ENCODE measurements at places on chromosomes 16 and 17.

- no peak for DNase-seq
Measured at GRCh38 chr16:83117810-83118209, 491.0 kb downstream of the CDH13 start.

- no peak for DNase-seq
Measured at GRCh38 chr17:47159315-47159714, 29.8 kb downstream of the CDC27 start.

DNA sequence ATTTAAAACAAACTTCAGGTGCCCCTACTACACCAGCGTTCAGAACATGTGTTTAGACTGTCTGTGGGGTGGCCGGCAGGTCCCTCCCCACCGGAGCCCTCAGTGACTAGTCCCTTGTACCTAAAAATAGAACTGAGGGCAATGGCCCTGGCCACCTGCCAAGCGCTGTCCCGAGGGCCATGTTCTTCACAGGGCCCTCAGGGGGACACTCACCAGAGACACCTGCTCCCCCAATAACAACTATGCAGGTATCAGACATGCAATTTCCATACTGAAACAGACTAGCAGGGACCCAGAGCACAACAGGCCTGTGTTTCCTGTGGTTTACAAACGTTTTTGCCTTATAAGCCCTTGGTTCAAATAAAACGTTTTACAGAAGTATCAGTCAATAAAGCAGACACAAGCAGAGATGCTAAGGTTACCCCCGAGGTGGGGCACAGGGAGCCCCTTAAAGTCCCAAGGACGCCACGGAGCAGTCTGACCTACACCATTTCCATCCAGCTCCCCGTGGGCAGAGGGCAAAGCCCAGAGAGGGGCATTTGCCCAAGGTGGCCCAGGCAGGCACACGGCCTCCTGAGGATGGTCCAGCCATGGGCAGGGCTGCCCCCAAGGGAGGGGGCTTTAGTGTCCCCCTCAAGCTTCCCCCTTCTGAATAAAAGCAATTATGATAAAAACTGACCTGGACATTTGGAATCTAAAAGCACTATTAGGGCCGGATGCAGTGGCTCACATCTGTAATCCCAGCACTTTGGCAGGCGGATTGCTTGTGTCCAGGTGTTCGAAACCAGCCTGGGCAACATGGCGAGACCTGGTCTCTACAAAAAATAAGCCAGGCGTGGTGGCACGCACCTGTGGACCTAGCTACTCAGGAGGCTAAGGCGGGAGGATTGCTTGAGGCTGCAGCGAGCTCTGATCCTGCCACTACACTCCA lies 896 bp upstream of the MYLK3 start:
- DNase-seq: no peak

- no peak for DNase-seq
Measured at GRCh38 chr16:24139282-24139681, 116.9 kb upstream of the CACNG3 start.

DNA sequence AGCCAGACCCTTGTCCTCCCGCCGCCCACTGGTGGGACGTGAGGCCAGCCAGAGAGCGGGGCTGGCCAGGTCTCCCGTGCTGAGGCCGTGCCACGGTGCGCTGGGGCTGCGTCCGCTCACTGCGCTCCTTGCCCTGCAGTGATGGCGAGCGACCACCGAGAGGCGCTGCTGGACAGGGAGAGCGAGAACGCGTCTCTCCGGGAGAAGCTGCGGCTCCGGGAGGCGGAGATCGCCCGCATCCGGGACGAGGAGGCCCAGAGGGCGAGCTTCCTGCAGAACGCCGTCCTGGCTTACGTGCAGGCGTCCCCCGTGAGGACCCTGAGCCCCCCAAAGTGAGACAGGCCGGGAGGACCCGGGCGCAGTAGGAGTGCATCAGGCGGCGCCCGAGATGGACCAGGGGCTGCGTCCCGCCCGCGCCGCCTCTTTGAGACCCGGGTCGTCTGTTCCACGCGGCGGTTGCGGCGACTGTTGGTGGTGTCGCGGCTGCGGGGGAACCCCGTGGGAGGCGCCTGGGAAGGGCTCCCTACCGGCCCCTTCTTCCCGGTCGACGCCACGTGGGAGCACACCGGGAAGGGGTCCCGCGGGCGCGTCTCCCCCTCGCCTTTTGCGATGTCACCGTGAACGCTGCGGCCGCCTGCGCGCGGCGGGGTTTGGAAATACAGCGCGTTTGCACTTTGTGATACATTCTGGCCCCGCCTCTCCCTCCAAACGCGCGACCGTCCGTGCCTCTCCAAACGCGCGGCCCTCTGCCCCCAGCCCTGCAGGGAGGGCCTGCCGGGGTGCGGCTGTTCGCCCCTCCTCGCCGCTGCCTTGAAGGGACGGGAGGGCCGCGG lies 792 bp upstream of the RAC3 start:
- DNase-seq: peak; percentile 77

GRCh38 chr16:77133706-77134105 lies 57.3 kb upstream of the MON1B start:
- DNase-seq: no peak

DNA sequence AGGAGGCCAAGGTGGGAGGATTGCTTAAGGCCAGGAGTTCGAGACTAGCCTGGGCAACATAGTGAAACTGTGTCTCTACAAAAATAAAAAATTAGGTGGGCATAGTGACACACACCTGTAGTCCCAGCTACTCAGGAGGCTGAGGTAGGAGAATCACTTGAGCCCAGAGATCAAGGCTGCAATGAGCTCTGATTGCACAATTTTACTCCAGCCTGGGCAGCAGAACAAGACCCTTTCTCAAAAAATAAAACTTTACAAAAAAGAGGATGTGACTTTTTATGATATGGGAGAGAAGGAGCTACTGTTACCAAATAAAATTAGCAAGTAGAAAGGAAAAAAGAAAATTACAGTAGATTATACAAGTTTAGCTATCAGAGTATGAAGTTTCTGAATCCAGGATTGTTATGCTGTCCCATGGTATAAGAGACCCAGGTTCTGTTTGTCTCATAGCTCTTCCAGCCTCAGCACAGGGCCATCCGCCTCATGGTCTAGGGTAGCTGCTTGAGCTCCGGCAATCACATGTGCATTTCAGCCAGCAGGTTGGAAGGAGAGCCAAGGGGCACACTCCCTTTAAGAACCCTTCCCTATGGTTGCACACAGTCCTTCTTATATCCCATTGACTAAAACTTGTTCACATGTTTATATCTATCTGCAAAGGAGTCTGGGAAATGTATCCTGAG lies 13.5 kb downstream of the EEF2K start:
- DNase-seq: no peak

GRCh38 chr17:40453881-40454612 lies 10.8 kb downstream of the IGFBP4 start:
- no peak for DNase-seq

GRCh38 chr17:71883845-71884244 lies 237.0 kb upstream of the SOX9 start:
- DNase-seq: no peak

GRCh38 chr16:19680881-19681340 lies 37.1 kb downstream of the KNOP1 start:
- DNase-seq: no peak

- DNase-seq: no peak
Measured at GRCh38 chr17:49598918-49599317, 23.2 kb downstream of the NXPH3 start.

- DNase-seq: no peak
Measured at GRCh38 chr17:57249520-57249919, 6.8 kb upstream of the MSI2 start.

GRCh38 chr17:67068999-67069398 lies 24.6 kb downstream of the CACNG1 start:
- DNase-seq: no peak

DNA sequence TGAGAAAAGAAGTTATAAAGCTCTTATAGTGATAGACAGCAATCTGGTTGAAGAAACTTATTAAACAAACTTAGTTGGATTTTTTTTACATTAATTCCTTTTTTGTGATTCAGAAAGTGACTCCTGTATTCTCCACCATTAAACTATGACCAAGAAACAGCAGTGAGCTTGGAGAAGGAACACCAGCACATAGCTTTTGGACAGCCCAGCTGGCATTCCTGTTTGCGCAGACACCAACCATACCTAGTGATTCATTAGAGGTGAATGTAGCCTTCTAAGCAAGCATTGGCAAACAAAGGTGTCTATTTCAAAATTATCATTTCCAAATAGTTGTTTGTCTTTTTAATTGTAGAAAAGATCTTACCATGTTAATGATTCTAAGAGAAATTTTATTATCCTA lies 94.4 kb downstream of the STXBP4 start:
- no peak for DNase-seq

- DNase-seq: no peak
Measured at GRCh38 chr17:28675490-28675889, 13.5 kb downstream of the SUPT6H start.

DNA sequence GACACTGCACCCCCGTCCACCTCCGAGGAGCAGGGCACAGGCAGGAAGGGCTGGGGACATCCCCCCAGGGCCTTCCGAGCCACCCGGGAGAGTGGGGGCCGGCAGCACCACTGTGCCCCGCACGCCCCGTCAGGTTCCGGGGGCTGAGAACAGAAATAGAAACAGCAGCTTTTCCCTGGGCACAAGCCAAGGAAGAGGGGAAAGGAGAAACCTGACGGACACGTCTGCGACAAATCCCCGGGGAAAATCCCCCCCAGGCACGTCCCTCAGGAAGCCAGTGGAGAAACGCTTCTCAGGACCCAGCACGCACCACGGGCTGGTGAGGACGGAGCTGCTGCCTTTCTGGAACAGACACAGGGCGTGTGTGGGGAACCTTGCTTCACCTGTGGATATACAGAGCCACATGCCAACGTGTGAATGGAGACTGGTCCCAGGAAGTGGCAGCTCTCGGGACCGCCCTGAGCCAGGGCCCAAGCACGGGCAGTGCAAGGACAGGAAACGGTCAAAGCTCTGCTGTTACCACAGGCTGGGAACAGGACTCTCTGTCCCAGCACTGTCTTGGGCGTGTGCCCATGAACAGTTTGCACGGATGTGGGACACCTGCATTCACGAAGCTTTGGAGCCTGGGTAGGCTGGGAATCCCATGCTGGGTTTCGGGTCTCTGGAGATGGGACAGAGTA lies 1.2 kb upstream of the TMEM204 start:
- no peak for DNase-seq

- DNase-seq: no peak
Measured at GRCh38 chr16:53565296-53565863, 62.4 kb upstream of the AKTIP start.

DNA sequence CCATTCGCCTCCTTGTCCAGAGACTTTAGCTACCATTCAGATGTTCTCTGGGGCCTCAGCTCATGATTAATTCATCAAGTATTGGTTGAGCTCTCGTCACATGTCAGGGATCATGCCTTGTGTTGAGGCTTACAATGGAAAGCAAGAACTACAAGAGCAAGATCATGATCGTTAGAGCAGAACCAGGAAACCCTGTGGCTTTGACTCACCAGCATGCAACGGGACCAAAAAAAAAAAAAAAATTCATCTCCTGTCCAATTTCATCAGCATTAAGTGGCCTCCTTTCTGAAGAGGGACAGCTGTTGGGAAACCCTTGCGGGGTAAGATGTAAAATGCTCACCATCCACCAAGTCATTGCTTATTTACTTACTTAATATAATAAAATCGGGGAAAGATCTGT lies 12.1 kb upstream of the USP10 start:
- no peak for DNase-seq

- DNase-seq: no peak
Measured at GRCh38 chr17:66337268-66337667, 34.9 kb downstream of the PRKCA start.

DNA sequence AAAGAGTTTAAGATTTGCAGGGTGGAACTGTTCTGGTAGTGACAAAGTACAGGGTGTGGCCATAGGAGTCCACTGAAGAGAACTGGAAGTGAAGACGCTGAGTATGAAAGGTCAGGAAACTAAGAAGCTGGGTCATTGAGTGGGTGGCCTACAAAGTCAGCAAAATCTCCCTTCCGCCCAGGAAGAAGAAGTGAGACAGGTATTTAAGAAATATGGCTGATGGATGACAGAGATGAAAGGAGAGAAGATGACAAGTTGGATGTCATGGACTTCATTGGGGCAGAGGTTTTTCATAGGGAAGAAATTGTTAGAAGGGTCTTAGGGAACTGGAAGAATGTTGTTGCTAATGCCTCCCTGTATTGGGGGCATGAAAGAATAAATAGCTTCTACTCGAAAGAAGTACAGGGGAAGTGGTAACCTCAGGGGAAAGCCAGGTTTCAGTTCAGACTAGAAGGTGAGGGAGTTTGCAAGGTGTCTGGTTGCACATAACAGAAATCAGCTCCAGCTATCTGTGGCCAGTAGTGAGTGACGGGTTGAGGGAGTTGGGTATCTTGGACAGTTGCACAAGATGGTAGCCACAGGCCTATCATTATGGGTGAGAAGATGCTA lies 33.6 kb upstream of the MED13 start:
- DNase-seq: no peak

DNA sequence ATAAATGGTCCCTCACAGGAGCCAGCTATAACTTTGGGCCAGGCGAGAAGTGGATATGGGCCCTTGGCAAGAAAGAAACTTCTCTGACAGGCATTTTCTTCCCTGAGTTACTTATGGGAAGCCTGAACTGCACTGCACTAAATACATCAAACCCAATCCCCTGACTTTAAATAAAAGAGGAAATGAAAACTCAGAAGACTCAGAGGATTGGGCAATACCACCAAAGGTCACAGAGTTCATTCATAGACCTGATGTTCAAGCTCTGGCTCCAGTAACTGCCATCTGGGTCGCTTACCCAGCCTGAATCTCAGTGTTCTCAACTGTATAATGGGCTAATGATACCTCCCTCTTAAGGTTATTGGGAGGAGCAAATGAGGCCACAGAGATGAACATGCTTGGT lies 815 bp downstream of the KRT35 start:
- no peak for DNase-seq

GRCh38 chr17:64332502-64332901 lies 58.2 kb downstream of the PECAM1 start:
- no peak for DNase-seq

DNA sequence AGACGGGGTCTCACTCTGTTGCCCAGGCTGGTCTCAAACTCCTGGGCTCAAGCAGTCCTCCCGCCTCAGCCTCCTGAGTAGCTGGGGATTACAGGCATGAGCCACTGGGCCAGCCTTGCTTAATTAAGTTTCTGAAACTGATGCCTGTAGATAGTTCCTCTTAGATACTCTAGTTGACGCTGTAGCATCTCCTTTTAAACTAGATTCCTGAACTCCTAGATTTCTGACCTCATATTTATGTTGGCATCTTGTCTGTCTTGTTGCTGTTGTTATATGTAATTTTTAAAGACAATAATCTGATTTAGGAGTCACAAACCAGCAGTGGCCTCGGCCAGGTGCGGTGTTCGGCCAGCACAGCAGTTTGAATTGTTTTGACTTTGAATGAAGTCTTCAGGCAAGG lies 37.5 kb downstream of the DHRS7B start:
- no peak for DNase-seq
